Hepatocyte (in vitro differentiated cells): ENCODE measurements at places on chromosomes 16 and 17.
A peak's percentile ranks its signal among the peaks of the same experiment; 100 is the strongest.

GRCh38 chr17:81511554-81511803 is 1.1 kb downstream of the ACTG1 start:
- DNase-seq = no peak

DNA sequence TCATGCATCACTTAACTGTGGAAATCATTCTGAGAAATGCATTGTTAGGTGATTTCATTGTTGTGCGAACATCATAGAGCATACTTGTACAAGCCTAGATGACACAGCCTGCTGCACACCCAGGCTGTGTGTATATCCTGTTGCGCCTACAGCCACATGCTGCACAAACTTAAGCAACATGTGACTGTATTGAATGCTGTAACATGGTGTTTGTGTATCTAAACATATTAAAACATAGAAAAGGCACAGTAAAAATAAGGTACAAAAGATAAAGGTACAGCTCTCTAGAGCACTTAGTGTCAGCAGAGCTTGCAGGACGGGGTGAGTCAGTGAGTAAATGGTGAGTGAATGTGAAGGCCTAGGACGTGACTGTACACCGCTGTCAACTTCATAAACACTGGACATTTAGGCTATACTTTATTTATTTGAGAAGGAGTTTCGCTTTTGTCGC is 11.9 kb downstream of the FOXK2 start:
- DNase-seq = no peak

DNA sequence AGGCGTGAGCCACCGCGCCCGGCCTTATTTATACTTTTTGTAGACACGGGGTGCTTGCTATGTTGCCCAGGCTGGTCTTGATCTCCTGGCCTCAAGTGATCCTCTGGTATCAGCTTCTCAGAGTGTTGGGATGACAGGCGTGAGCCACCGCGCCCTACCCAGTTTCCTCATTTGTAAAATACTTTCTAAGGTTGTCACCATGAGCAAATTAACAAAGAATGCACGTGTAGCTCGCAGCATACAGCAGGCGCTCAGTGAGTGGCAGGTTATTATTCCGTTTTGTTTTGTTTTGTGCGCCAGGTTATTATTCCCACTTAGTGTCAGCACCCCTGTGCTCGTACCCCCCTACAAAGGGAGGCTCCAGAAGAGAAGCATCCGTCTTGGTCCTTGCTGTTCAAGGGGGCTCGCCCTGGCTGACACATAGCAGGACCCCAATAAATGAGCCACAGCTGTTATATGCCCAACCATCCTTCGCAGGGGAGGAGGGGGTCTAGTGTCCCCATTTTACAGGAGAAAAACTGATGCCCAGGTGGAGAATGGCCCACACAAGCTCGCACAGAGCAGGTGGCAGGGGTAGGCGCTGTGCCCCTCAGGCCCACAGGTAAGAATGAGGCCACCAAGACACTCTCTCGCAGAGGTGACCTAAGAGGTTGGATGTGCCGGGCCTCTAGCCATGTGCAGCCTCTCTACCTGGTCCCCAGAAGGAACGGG is 686 bp upstream of the MIEF2 start:
- DNase-seq = no peak

GRCh38 chr17:56913353-56913866 is 439 bp downstream of the TRIM25 start:
- DNase-seq = peak; percentile 27

DNA sequence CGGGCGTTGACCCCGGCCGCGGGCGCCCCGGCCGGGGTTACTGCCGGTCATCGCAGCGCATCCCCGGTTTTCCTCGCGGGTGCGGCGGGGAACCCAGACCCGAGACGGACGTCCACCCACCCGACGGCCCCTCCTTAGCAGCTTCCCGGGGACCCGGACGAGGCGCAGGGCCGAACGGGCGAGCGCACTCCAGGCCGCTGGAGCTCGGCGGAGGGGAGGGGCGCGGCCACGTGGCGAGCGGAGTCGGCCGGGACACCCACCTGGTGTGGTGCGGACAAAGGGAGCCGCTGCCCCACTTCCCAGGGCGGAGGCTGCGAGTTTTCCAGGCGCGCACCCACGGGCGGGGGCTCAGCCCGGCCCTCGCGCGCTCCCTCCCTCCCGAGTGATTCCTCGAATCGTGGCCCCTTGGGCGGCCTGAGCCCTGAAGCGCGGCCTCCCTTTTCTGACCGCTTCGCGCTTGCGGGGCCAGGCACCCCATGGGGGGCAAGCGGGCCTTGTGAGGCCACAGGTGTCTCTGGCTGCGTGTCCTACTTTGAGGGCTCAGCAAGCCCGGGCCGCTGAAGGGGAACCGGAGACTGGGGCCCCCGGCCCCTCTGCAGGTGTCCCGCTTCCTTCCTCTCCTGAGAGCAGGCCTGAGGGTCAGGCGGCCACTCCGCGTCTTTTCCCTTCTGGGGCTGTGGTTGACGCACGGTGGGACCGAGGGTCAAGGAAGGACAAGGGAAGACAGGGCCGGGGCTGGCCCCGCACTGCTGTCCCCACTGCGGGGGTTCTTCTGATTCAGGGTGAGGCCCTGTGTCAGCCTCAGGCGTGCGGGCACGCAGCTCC is 1.1 kb upstream of the FASN start:
- no peak for DNase-seq

- DNase-seq = no peak
Observed at GRCh38 chr16:31474173-31474714, 2.3 kb downstream of the TGFB1I1 start.

GRCh38 chr17:28480278-28480677 is 6.8 kb downstream of the SLC13A2 start:
- no peak for DNase-seq

- no peak for DNase-seq
Observed at GRCh38 chr17:66682283-66682682, 152.6 kb upstream of the CACNG5 start.

DNA sequence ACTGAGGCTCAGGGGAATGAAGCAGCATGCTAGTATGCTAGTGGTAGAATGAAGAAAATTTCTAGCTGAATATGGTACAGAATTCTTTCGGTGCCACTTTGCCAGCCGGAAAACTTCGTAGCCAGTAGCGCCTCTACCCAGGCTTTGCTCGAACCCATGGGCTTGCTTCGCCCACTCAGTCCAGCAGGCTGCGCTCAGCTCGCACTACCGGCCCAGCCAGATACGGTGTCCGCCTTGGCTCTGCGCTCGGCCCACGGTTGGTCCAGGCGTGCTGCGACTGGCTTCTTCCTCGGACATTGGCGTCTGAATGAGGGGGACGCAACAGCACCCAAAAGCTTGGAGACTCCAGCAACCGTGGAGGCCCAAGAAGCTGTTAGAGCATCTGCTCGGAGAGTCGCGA is 372.5 kb upstream of the CDH8 start:
- DNase-seq = peak; percentile 8

DNA sequence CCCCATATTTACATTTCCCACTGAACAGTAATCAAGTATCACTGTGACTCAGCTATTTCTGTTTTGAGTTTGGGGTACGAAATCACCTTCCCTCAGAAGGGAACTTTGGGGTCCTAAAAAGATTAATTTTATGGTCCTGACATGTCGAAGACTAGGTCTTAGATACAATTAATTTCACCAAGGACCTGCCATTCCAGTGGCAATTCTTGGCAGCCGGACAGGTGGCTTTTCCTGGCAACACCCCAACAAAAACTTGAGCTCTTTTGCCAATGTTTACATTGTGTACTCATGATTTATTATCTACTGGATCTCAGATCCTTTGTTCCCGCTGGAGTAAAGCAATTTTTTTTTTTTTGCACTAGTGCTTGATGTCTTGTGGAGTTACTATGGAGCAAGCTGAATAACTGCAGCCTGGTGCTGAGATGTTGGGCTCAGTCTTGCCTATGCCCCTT is 14.4 kb downstream of the SLFN5 start:
- no peak for DNase-seq

DNA sequence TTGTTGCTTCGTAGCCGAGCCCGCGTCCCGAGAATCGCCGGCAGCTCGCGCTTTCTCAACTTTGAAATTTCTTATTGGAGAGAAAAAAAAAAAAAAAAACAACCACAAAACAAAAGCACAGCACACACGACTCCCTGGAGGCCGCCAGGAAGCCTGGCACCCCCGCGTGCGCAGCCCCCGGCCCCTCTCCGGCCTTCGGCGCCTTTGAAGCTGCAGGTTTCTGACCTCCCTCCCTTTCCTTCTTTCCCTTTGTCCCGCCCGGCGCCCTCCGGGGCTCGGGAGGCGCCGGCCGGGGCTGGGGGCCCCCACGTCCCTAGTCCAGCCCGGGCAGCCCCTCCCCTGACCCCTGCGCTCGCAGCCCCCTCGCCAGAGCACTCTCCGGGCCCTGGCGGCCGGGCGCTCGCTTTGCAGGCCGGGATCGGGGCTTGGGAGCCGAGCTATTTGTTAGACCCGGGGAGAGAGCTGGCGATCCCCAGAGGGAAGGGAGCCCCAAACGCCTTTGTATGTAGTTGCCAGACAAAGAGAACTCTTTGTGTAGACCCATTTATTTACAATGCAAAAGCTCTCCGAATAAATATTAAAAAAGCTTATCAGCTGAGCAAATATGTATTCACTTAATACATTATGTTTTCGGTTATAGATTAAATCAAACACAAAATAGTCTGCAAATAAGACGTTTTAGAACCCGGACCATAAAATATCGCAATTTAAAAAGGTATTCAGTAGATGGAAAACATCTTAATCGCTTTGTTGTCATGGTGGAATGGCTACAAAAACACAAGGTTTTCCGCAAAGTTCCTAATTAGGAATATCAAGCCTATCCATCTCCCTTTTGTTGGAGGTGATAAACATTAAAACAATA is 2.3 kb downstream of the BAHCC1 start:
- DNase-seq = peak; percentile 84

GRCh38 chr16:69240331-69240730 is 53.4 kb downstream of the SNTB2 start:
- DNase-seq = no peak

- DNase-seq = no peak
Observed at GRCh38 chr17:47717979-47718621, 14.9 kb upstream of the TBX21 start.

DNA sequence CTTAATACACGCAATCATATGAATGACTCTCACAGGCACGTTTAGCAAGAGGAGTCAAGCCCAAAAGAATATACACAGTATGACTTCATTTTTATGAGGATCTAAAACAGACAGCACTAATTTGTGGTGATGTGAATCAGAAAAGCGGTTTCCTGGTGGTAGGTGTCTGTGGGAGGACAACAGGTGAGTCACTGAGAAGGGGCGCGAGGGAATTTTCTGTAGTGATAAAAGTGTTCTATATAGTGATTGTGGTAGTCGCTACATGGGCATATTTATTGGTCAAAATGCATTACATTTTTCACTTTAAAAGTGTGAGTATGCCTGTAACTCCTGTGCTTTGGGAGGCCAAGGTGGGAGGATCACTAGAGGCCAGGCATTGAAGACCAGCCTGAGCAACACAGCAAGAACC is 7.6 kb upstream of the TNRC6A start:
- DNase-seq = no peak

DNA sequence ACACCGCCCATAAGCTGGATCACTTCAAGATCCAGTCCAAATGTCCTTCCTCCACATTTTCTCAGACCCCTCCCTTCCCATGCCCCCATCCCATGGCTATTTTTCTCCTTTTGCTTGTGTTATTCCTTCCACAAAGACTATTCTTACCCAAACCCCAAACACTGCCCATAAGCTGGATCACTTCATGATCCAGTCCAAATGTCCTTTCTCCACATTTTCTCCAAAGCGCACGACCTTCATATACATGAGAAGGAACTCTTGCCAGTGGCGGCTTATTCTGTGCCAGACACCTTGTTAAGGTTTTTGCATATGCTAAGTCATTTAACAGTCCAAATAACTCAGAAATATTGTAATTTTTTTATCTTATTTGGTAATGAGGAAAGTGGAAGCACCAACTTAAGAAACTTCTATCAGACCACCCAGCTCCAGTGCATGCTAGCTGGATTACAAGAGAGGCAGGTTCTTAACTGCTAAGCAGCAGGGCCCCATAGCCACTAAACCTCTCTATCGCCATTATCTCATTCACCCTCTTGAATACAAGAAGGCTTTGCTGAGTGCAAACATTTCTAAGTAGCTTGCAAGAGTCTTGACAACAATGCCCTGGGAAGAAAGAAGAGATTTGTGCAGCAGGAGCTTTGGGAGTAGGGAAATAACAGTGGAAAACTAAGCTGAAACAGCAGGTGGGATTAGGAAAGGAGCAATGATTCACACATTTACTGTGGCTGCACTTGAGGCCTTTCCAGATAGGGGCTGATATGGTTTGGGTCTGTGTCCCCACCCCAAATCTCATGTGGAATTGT is 428.2 kb upstream of the MAF start:
- DNase-seq = peak; percentile 18

DNA sequence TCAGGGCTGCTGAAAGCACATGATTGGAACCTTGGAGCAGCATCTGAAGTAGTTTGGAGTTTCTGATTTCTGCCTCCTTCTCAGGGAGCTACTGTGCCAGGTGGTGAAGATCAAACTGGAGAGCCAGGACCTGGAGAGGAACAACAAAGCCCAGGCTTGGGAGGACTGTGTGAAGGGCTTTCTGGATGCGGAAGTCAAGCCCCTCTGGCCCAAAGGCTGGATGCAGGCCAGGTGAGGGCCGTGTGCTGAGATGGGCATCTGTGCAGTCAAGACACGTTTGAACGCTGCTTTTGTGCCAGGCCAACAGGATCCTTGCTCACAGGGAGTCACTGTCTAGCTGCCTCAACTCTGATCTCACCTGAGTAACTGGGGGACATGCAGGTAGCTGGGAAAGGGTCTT is 23.8 kb downstream of the UBN1 start:
- DNase-seq = no peak

GRCh38 chr17:8225813-8226535 is 15.6 kb upstream of the AURKB start:
- peak; percentile 76 for DNase-seq

DNA sequence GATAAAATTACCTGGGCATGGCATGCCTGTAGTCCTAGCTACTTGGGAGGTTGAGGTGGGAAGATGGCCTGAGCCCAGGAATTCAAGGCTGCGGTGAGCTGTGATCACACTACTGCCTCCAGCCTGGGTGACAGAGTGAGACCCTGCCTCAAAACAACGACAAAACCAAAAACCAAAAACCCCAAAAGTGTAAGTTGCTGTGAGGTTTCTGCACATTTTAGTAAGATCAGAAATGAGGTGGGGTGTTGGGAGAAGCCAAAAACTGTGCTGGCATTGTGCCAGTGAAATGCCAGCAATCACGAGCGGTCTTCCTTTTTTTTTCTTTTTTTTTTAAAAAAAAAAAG is 114.6 kb downstream of the PITPNC1 start:
- DNase-seq = no peak

GRCh38 chr17:28199115-28199514 is 119.9 kb upstream of the TMEM97 start:
- no peak for DNase-seq

- DNase-seq = no peak
Observed at GRCh38 chr17:32827227-32827626, 49.7 kb downstream of the MYO1D start.
